Fibroblast of the conjunctiva (primary cell): ENCODE measurements at places on chromosomes 7 and 10.

DNA sequence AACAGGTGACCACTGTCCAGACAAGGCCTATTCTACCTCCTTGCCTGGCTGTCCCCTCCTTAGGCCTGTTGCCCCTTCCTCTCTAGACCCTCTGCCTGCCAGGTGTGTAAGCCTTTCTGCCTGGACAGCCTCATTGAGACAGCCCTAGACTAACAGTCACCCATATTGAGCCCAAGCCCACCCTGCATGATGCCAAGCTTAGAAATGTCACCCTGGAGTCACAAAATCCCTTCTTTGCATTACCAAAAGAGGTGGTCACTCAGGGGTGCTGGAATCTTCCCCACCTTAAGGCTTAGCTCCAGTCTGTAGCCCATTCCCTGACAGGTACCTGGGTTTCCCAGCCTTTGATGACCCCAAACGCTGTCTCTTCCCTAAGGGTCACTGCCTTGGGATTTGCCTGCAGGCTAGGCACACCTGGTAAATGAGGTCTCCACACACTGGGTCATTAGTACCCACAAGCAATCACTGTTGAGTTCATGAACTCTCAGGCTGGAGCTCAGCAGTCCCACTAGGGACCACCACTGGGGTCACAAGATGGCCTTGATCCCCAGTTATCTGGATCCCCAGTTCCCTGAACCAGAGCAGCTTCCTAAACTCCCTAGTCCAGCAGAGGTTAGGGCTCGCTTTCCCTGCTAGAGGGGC, 54.9 kb upstream of the CAMK2B start:
- DNase-seq: no peak

- no peak for DNase-seq
Measured at GRCh38 chr10:3982746-3983442, 197.9 kb upstream of the KLF6 start.

- peak; percentile 36 for DNase-seq
Measured at GRCh38 chr10:120948889-120949608, 97.9 kb downstream of the WDR11 start.

- no peak for DNase-seq
Measured at GRCh38 chr10:13608246-13608853, 21.6 kb downstream of the PRPF18 start.

DNA sequence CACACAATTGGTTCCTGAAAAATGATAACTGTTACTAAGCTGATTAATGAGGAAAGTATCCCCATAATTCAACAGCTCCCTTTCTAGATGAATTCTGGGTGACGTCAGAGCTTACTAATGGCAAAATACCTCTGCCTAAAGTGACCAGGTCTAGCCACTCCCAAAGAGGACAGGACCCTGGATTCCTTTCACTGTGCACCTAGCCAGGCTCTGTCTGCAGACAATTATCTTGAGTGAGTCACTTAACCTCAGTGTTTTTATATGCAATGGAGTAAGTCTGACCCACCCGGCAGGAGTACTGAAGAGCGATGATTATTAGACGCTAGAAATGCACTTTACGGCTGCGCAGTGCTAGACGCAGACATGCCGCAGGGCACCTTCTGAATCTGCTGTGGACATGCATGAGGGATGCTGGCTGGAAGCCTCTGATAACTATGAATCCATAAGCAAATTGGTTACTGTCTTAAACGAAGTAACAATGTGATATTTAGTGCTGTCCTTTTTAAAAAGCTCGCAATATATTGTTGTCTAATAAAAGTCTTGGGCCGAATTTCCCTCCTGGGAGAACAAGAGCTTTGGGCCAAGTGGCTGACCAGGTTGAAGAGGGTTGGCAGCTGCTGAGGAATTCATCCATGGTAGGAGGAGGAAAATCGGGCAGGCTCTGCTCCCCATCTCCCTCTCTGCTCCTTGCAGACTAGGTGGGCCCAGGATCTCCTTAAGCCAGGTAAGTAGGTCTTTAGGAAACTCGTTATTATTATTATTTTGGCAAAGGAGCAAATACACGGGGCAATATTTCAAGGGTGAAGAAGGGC, 4.6 kb upstream of the INPP5A start:
- peak; percentile 38 for DNase-seq

GRCh38 chr10:108545921-108546320, 1377.4 kb downstream of the XPNPEP1 start:
- DNase-seq: no peak

DNA sequence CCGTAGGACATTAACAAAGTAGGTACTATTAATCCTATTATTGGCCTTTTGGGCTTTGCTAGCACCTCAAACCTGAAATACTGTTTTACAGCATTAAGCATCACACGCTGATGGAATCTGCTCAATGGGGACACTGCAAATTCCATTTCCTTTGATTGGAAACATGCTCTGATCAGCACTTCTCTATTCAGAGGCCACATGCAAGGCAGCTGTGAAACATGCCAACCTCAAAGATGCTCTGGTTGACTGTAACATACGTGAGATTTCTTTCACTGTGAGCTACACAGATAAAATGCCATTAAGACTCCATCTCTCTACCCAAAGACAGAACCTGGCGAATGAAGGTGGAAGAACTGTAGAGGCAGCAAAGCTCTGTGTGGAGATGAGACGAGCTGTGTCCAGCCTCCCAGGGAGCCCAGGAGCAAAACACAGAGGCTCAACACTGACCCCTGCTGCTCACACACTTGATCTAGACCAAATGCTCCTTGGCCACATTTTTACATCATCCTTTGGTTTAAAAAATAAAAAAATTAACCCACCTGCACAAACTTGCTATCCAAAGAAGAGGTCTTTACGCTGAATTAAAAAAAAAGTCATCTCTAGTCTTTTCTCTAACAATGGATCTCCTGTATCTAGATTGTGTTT, 8.0 kb downstream of the RSU1 start:
- no peak for DNase-seq
